ENCODE measurements at places on chromosomes 1 and 21. TPM values are rescaled to one million over a fixed set of nuclear protein-coding genes. Genes with fewer than 3 reads are reported as not detected.

DNA sequence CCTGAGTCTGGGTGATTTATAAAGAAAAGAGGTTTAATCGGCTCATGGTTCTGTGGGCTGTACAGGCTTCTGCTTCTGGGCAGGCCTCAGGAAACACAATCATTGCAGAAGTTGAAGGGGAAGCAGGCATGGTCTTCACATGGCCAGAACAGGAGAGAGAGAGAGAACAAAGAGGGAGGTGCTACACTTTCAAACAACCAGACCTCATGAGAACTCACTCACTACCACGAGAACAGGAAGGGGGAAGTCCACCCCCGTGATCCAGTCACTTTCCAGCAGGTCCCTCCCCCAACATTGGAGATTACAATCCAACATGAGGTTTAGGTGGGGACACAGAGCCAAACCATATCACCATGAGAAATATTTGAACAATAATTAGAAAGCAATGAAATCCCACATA, 222.9 kb downstream of the FAM72C start:
- DNase-seq, result no peak

GRCh38 chr1:245551536-245551935, 396.8 kb downstream of the KIF26B start:
- DNase-seq, result no peak

DNA sequence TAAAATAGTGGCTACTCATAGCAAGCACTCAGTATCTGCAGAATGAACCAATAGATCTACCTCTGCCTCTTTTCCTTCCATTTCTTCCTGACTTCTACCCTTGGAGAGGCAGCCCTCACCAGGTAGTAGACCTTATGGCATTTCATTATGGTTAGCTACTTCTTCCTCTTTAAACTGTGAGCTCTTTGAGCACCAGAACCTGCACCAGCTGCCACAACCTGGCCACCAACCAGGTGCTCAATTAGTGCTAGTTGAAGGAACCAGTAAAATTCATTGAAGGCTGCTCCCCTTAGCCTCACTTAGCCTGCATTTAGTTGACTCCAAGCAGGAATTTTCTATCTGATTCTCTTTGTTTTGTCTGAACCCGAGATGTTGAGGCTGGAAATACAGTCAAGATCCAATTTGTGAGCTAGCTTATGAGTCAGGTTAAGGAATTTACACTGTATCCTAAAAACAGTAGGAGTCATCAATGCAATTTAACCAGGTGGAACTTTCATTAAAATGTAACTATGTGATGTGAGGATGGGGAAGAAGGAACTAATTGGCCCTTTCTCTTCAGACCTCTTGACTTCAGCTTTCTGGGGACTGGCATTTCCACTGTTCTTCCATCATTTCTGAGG, 81.5 kb upstream of the UBE2U start:
- DNase-seq, result no peak

- DNase-seq, result no peak
Observed at GRCh38 chr1:181190364-181191035, 102.0 kb downstream of the IER5 start.

DNA sequence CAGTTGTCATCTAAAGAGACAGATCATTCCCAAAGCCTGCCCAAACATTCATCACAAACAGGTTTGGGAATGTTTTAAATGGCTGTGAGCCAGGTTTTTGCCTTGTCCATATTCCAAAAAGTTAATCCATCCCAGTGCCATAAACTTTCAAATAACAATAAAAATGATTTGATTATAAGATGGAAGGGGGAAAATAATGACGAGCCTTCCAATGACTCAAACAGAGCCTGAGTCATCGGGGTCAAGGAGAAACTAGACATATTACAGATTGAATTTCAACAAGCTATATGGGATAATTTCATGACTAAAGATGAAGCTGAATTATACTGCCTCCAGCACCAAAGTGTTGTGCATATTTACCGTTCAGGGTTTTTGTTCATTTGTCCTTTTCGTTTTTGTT, 195.8 kb upstream of the PKN2 start:
- DNase-seq, result no peak

GRCh38 chr1:10304295-10304694, 93.9 kb downstream of the KIF1B start:
- no peak for DNase-seq

DNA sequence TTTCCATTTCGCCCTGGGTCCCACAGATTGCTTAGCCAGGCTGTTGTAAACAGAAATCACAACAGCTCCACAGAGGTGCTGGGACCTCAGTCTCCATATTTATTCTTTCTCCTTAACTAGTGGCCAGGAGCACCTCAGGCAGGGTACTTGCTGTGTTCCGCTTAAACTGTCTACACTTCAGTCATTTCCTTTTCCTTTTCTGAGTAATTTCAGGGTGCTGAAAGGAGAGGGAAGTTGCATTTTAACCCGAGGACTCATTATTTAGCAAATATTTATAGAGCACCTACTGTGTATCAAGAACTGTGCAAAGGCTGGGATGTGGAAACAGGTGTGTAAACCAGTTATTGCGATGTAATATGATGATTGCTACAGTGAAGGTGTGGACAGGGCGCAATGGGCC, 41.9 kb downstream of the ACP6 start:
- no peak for DNase-seq

DNA sequence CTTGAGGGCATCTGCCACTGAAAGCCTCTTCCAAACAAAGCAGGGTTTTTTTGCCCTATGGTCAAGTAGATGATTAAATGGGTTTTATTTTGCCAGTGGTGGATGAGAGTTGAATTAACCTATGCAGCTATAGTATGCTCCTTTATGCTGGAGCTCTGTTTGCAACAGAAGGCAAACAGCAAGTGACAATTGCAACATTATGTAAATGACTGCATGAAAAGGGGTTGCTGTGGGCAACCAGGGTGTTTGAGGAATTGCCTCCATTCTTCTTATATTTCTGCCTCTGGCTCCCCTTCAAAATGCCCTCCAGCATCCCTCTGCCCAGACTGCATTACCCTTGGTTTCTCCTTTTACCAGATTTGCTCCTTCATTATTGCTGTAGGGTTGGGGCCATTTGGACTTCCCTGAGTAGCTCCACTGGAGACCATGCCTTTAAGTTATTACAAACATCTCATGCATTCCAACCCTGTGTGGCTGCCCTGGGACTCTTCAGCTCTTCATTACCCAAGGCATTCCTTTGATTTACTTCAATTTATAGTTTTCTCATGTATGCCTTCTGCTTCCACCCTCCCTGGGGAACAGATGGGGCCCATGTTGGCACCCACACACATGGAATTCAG, 398.4 kb downstream of the PRDM2 start:
- DNase-seq, result no peak

GRCh38 chr1:60277269-60277668, 203.7 kb upstream of the C1orf87 start:
- DNase-seq, result no peak

DNA sequence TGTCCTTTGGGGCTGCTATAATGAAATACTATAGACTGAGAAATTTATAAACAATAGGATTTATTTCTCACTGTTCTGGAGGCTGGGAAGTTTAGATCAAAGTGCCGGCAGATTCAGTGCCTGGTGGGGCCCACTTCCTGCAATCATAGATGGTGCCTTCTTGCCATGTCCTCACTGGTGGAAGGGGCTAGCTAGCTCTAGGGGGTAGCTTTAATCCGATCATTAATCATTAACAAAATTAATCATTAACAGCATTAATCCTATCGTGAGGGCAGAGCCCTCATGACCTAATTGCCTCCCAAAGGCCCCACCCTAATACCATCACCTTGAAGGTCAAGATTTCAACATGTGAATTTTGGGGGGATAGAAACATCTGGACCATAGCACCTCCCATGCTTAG, 124.3 kb downstream of the TRABD2B start:
- no peak for DNase-seq

DNA sequence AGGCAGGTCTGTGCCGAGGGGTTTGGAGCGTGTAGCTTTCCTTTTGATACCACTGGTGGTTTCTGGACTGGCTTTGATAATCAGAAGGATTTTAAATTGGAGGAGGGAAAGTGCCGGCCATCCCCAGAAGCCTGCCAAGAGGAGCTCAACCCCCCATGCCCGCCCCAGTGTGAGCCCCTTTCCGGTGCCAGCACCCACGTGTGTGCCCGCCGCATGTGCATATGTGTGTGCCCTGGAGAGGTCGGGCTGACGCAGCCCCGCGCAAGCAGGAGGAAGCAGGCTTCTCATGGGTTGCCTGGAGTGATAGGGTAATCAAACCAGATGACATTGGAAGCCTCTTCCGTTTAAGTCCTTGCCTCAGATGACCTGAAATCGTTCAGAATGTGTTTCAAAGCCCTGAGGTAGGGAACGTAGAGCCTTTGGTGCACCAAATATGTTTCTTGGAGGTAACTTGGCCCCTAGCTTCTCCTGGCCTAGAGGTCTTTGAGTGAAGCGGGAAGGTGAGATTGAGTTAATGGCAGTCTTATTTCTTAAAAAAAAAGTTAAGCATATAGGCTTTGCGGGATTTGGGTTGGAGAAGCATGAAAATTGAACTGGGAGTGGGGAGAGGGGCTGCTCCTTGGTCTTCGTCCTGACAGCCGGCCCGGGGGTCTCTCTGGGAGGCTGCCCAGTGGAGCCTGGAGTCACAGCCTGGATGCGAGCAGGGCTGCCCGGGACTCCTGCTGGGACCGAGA, 34.1 kb upstream of the ARHGEF16 start:
- DNase-seq, result no peak

DNA sequence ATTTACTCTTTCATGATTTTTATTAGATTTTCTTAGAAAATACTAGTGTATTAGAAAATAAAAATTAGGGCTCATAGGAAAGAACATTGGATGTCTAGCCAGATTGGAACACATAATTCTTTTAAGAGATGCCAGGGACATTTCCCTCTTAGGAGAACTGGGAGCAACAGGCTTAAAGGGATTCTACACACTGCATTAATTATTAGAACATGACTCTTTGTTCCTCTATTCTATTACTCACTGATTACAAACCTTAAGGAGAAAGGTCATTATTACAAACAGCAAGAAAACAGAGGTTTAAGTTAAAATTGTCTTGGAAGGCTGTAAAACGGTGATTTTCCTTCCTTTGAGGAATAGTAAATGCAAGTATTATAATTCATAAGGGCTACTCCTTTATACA, 32.9 kb upstream of the VAV3 start:
- no peak for DNase-seq

DNA sequence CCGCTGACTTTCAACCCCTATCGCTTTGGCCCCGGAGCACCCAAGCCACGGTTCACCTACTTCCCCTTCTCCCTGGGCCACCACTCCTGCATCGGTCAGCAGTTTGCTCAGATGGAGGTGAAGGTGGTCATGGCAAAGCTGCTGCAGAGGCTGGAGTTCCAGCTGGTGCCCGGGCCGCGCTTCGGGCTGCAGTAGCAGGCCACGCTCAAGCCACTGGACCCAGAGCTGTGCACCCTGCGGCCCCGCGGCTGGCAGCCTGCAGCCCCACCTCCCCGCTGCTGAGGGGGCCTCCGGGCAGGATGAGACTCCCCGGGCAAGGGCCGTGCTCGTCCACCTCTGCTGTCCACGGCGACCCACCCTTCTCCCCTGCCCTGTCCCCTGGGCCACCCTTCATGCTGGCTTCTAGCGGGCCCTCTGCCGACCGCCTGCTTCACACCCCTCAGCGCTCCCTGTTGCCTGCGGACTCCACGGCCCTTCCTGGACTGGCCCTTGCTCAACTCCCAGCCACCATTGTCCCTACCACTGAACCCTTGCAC, 92.2 kb upstream of the TRABD2B start:
- no peak for DNase-seq

DNA sequence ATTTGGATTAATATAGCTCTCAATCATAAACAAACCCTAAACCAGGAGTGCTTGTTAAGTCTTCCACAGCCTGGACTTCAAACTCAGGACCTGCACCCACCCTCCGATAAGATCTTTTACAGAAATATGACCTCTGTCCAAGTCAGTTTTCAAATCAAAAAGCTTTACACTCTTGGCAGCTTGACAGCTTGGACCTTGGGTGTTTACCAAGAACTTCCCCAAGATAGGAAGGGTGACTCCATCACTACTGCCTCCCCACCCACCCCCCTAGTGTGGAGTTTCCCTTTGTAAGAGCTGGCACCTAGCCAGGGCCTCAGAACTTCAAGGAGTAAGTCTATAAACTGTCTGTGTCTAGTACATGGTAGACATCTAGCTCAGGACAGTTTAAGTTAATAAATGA, 9.6 kb downstream of the BCAR3 start:
- DNase-seq, result peak; percentile 82

- no peak for DNase-seq
Observed at GRCh38 chr1:168430321-168430720, 113.5 kb downstream of the XCL2 start.

- no peak for DNase-seq
Observed at GRCh38 chr1:219039017-219039681, 134.5 kb upstream of the LYPLAL1 start.

- no peak for DNase-seq
Observed at GRCh38 chr1:61461406-61462384, 263.2 kb downstream of the TM2D1 start.

- DNase-seq, result no peak
Observed at GRCh38 chr1:186871784-186872183, 43.0 kb downstream of the PLA2G4A start.

DNA sequence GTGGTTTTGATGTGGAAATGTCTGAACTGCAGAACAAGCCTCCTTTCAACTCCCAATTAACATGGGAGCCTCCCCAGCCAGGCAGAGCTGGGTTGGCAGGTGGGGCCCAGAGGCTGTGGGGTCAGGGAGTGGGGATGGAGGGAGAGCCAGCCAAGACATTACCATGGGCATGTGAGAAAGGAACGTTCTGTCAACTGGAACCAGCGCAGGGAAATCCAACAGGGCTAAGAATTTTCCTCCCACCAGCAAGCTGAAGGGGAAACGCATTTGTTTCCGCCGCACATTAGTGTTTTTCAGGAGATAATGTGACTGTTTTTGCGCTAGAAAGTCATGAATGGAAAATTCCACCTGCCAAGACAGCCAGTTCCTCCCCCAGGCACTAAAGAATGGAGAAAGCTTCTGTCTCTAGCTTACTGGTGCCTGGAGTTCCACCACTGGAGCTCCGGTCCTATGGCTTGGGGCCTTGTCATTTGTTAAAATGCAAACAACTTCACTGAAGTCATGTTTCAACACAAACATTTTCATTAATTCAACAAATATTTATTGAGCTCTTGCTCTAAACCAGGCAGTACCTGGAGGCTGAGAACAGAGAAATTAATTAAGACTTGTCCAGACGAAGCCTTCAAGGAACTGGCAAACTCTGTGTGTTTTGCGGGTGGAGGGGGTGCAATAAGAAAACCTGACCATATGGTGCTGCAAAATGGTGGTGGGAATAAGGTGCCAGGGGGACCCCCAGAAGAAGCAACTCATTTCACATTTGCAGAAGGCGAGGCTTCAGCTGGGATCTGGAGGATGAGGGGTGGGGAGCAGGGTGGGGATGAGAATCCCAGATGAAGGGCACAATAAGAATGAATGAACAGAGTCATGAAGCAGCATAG, 305.1 kb downstream of the MATN1 start:
- DNase-seq, result no peak

- peak; percentile 57 for DNase-seq
Observed at GRCh38 chr1:37945743-37946702, 830 bp downstream of the INPP5B start.

The APCS gene
- not detected for total RNA-seq

The WNT3A gene
- not detected for total RNA-seq

The HP1BP3 gene
- 124 TPM for total RNA-seq

The FCER1A gene
- total RNA-seq, result not detected

The TSPEAR gene
- not detected for total RNA-seq

The LMNA gene
- 2,065 TPM for total RNA-seq

Measured in A172 (cell line).